ENCODE measurements at places on chromosomes 16 and 17.

DNA sequence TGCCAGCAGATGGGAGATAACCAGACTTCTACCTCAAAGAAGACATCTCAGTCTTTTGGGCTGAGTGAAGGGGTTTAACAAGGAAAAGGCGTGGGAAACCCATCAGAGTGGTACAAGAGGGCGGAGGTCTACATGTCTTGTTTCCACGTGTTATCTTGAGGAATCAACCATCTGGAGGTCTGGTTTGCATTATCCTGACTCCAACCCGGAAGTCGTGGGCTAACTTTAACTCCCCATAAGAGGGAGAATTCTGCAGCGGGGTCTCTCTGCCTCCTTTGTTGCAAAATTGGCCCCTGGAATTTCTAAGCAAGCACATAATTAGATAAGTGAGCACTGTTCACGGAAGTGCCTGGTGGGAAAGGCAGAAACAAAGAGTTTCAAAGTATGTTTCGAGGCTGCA, 398.7 kb upstream of the C16orf82 start:
- peak; percentile 10 for DNase-seq

GRCh38 chr17:11144358-11145233, 96.4 kb upstream of the SHISA6 start:
- no peak for DNase-seq

DNA sequence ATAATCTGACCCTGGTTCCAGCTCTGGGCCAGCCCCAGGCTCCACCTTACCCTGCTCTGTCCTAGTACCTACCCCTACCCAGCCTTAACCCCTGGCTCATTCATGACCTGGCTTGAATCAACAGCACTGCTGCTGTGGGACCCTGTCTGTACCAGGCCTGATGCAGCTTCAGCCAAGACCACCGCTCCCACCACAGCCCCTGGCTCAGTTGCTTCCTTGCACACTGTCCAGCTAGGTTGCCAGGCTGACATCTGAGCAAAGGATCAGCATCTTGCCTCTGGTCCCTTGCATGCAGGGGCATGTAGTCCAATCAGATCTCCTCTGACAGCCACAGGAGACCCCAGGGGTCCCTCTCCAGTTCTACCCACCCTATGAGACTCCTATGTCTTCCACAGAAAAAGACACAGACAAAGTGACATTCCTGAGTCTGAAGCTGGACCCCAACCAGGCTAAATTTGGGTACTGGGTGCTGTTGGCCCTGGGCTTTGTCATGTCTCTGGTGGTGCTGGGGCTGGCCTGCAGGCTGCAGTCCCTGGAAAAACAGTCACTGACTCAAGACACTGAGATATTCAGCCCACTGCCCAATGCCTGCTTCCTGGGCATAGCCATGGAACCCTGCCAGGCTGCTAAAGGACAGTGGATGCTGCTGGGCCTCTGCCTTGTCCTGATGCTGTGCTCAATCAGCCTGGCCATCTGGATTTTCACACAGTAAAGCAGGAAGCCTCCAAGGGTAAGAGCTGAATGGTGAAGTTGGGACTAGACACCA, 3.9 kb upstream of the KCNH6 start:
- DNase-seq: no peak

GRCh38 chr17:72462814-72463213, 342.0 kb downstream of the SOX9 start:
- DNase-seq: no peak

DNA sequence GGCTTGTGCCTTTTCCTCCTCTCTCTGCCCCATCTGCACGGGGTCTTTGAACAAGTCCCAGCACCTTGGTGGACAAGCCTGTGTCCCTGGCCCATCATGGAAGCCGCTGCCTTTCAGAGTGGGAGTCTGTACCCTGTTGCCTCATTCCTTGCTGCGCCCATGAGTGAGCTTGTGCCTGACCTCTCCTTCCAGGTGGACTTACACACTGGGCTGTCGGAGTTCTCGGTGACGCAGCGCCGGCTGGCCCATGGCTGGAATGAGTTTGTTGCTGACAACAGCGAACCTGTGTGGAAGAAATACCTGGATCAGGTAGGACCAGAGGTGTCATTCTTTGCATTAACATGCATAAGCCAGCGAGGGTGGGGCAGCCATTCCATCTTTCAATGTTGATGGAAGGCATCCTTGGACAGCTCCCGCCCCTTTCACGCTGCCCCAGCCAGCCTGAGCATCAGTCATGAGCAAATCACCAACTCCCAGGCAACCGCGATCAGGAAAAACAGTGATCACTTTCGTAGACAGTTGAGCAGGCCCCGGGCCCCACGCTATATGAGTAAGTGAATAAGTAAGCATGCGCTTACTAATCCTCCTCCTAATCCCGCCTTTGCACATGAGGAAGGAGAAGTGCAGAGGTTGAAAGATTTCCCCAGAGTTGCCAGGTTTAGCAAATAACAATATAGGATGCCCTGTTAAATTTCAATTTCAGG, 36.8 kb downstream of the ATP2C2 start:
- no peak for DNase-seq
